Activated naive CD4-positive, alpha-beta T cell (primary cell): ENCODE measurements at places on chromosomes 2 and 18.

- DNase-seq, result no peak
These were observed 156.3 kb downstream of the DOCK10 start for GRCh38 chr2:224885836-224886547.

- DNase-seq, result no peak
These were observed 15.1 kb upstream of the NMUR1 start for GRCh38 chr2:231545105-231545902.

GRCh38 chr2:235024931-235025773 lies 73.3 kb downstream of the SH3BP4 start:
- no peak for DNase-seq

DNA sequence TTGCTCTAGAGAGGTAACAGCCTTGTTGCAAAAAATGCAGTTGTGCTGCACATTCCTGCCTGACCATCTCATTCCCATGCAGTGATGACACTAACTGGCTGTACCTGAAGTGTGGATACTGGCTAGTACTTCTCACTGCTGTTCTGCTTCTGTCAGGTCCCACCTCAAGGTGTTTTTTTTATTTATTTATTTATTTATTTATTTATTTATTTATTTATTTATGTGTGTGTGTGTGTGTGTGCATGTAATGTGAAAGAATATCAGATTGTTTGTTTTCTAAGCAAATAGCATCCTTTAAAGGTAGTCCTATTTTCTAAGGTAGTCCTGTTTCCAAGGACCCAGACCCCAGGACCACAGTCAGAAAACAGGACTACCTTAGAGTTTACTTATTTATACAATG lies 87.2 kb upstream of the SYT4 start:
- no peak for DNase-seq

GRCh38 chr2:29697181-29697580 lies 224.2 kb downstream of the ALK start:
- DNase-seq, result no peak

GRCh38 chr2:125526093-125526492 lies 1129.9 kb upstream of the GYPC start:
- no peak for DNase-seq

DNA sequence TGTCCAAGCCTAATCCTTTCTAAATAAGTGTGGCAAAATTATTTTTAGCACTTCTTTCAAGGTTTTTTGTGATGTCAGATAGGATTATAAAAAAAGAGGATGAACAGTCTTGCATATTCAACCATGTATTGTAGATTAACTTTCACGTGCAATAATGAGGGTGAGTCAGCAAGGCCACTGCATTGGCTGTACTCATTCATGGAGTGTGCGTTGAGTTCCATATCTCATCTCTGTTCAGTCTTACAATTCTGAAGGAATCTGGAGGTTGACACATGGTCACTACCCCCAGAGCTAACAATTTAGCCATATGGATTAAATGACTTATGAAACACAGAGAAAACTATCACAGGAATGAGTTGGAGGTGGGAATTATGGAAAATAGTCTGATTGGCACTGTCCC lies 810.5 kb downstream of the SLC4A3 start:
- DNase-seq, result no peak

DNA sequence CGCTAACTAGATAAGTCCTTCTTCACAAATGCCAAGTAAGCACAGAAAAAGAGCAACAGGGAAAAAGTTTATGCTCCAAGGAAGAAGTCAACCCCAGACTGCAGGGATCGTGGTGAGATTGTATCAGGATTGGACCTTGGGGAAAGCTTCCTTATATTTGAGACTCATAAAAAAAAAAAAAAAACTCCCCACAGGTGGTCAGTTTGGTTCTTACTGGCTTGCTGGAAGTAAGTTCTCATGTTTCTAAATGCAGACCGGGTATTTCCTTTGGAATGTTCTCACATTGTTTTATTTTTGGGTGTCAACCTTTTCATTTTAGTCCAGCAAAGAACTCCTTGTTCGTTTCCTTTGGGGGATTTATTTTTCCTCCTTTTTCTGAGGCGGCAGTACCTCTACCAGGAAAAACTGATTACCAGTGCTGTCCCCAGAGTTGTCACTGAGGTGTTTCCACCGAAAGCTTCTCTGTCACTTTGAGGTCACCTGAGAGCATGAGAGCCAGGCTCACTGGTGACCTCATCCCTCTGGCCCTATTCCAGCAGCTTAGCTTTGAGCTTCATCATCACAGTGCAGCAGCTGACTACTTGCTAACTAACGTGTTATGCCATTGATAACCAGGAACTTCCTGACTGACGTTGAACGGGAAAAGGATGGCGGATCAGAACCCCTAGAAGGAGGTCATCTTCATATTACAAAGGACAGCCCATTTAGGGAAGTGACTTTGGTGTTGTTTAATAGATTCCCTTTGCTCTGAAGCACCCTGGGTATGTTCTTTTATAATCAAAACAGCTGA lies 16.8 kb upstream of the ATP8B1 start:
- no peak for DNase-seq
